T-helper 2 cell (primary cell): ENCODE measurements at places on chromosomes 3 and 15.

DNA sequence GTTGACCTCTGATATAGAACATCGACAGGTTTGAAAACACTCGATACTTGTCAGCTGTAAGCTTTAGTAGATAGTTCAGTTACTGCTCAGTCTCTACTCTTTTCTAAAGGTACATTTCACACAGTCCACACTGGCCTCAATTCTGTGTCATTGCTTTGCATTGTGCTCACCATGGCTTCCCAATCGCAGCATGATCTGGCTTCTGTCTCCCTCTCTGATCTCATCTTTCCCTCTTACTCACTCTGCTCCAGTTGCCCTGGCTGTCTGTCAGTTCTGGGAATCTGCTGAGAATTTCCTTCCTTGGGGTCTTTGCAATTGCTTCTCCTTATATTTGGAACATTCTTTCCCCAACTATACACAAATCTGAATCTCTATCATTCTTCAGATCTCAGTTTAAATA, 80.6 kb downstream of the GTF2E1 start:
- no peak for DNase-seq

GRCh38 chr15:51380999-51381806, 39.7 kb downstream of the GLDN start:
- no peak for DNase-seq

GRCh38 chr3:150275941-150276340, 132.2 kb upstream of the TSC22D2 start:
- no peak for DNase-seq

DNA sequence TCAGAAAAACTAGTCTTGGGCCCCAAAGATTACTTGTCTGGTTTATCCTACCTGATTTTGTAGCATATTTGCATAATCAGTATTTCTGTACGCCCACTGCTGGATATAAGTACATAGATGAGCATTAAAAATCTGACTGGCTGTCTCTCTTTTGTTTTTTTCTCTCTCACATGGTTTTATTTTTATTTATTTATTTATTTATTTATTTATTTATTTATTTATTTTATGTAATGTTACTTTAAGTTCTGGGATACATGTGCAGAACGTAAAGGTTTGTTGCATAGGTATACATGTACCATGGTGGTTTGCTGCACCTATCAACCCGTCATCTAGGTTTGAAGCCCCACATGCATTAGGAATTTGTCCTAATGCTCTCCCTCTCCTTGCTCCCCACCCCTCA, 31.9 kb downstream of the C2CD4B start:
- DNase-seq: no peak

GRCh38 chr3:169939751-169940150, 26.9 kb upstream of the SEC62 start:
- no peak for DNase-seq

GRCh38 chr3:100602506-100603444, 6.6 kb upstream of the ADGRG7 start:
- no peak for DNase-seq

GRCh38 chr15:91528801-91529200, 324.7 kb upstream of the SLCO3A1 start:
- no peak for DNase-seq

- DNase-seq: no peak
Measured at GRCh38 chr3:101870138-101870537, 20.8 kb downstream of the NFKBIZ start.

GRCh38 chr15:22949074-22949547, 31.1 kb downstream of the CYFIP1 start:
- no peak for DNase-seq

- DNase-seq: no peak
Measured at GRCh38 chr3:139173372-139174108, 128.8 kb upstream of the PRR23C start.

DNA sequence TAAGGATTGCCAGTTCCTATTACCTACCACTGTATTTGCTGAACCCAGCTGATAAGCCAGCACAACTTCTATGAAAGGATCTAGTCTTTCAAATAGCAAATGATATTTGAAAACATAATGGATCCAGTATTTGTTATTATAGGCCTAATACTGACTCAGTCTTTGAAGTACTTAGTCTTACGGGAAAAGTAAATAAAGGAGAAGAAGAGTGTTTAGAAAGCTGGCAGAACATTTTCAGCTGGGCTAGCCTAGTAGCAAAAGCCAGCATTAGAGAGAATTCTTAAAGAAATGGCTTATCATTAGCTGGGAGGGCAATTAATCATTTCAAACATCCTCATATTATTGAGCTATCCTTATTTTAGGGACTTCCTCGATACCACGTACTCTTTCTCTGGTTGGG, 101.4 kb upstream of the GOLIM4 start:
- no peak for DNase-seq

- DNase-seq: no peak
Measured at GRCh38 chr15:53786401-53786800, 26.9 kb upstream of the WDR72 start.

DNA sequence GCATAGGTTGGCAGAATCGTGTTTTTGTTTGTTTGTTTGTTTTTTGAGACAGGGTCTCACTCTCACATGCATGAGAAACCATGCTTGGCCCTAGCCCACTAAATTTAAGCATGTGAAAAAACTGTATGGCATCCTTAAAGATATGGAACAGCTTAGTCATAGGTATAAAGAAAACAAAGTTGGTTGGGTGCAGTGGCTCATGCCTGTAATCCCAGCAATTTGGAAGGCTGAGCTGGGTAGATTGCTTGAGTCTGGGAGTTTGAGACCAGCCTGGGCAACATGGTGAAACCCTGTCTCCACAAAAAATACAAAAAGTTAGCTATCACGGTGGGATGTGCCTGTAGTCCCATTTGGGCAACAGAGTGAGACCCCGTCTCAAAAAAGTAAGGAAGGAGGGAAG, 25.2 kb downstream of the EXD1 start:
- no peak for DNase-seq

DNA sequence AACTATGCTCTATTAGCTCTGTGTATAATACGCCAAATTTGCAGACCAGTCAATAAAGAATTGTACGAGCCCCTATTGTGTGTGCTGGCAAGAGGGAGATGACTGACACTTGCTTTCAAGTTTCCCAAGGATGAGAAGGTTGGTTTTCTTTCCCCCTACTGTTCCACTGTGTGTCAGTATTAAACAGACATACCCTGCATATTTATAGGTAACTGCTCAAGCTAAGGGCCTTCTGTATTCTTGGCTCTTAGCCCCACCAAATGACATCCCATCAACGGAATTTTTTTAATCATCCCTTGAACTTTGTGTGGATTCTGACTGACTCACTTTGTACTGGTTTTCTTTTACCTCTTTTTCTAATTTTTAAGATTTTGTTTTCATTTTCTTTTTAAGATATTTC, 60.6 kb upstream of the GYG1 start:
- no peak for DNase-seq

GRCh38 chr3:61562042-61562720, 810 bp downstream of the PTPRG start:
- no peak for DNase-seq

DNA sequence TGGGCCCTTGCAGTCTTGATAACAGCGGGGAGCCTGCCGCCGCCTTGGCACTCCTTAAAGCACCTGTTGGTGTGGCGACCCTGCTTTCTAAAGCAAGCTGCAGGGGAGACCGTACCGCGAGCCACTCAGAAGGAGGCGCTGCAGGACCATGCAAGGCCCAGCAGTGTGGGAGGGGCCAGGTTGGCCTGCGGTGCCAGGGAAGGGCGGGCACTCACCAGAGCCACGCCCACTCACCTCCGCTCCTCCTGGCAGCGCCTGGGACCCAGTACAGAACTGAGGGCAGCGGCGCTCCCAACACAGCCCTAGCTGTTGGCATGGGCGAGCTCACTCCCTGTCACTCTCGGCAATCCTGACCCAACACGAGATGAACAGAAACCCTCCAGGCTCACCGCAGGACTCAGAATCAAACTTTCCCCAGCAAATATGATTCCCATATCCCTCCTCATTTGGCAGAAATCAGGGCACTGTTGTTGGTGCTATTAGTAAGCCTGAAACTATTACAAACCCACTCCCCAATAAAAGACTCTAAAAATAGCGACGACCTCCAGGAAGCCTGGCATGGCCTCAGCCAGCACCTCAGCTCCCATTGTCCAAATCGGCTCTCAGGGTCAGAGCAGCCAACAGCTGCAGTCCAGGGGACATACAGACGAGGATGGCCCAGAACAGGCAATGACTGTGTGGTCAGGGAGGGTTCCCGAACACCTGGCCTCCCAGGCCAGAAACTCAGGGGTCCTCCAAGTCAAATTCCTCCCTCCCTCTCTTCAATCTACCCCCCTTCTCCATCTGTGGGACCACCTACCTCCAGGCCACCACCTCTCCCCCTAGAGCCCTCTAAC, 77.2 kb downstream of the TBC1D2B start:
- peak; percentile 76 for DNase-seq

GRCh38 chr3:193132241-193132640, 108.8 kb upstream of the PLAAT1 start:
- no peak for DNase-seq

DNA sequence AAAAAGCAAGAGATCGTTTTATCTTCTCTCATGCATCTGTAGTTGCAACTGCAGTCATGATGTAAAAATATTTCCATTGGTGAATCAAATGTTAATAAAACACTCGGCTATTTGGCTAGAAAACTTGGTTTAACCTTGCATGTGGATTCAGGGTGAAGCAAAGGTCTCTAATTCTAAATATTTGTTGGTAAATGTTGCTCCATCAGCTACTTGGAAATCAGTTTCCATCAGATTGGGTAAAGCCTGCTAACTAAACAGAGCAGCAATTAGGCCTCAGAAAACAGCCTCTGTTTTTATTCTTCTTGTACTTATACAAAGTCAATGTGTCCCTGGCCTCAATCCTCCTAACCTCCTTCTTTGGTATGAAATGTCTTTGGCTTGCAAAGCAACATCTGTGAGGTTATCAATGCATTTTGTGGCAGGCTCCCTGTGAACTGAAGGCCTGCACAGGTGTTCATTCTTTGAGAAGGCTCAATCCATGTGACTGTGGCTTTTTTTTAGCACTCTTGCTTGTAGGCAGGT, 312.3 kb downstream of the WDR72 start:
- no peak for DNase-seq

- DNase-seq: no peak
Measured at GRCh38 chr3:188185717-188186251, 31.8 kb downstream of the LPP start.

- DNase-seq: no peak
Measured at GRCh38 chr3:157261000-157261399, 101.1 kb upstream of the CCNL1 start.

DNA sequence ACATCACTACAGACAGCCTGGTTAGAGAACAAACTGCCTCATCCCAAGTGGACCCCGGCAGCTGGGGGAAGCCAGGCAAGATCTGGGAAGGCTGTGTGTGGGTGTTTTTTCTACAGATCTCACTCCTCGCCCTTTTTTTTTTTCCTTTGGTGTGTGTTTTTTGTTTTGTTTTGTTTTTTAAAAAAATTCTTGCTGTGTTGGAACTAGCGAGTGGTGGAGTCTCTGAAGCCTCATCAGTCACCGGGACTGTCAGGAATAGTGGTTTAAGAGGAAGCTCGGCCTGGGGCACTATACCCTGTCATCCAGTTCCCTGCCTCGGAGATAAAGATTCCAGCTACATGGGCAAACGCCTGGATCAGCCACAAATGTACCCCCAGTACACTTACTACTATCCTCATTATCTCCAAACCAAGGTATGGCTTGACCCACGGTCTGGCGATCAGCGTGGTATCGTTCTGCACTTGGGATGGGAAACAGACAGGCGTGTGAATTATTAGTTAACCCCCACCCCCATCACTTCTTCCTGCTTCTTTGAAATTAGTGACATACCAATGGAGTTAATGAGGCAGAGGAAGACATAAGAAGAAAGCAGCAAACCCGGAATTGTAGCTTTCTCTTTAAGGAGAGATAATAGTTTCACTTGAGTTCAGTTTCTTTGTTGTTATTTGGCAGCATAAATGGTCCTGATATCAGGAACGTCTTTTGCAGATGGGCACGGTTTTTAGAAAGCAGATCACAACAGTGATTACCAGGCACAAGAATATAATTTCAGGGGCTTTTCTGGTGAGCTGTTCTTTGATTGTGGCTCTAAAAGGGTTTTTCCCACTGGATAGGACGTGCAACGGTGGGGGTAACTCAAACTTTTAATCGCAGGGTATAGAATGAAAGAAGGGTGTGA, 722 bp downstream of the RBMS3 start:
- no peak for DNase-seq

DNA sequence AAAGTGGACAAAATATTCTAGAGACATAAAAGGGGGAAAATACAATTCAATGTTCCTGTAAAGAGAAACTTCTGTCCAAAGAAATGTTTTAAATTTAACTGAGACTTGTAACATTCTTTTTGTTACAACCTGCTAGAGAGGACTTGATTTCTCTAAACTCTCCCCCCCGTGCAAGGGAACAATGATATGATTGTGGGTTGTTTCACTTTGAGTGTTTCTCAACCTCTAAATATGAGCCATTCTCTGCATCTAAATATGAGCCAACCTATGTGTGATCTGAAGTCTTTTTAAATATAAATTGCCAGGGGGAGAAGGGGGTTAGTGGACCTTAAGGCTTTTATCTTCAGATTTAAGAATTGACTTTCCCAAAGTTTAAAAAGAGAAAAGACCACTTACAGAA, 14.6 kb downstream of the ZNF860 start:
- DNase-seq: no peak

GRCh38 chr3:139286825-139287224, 57.0 kb upstream of the MRPS22 start:
- DNase-seq: no peak

DNA sequence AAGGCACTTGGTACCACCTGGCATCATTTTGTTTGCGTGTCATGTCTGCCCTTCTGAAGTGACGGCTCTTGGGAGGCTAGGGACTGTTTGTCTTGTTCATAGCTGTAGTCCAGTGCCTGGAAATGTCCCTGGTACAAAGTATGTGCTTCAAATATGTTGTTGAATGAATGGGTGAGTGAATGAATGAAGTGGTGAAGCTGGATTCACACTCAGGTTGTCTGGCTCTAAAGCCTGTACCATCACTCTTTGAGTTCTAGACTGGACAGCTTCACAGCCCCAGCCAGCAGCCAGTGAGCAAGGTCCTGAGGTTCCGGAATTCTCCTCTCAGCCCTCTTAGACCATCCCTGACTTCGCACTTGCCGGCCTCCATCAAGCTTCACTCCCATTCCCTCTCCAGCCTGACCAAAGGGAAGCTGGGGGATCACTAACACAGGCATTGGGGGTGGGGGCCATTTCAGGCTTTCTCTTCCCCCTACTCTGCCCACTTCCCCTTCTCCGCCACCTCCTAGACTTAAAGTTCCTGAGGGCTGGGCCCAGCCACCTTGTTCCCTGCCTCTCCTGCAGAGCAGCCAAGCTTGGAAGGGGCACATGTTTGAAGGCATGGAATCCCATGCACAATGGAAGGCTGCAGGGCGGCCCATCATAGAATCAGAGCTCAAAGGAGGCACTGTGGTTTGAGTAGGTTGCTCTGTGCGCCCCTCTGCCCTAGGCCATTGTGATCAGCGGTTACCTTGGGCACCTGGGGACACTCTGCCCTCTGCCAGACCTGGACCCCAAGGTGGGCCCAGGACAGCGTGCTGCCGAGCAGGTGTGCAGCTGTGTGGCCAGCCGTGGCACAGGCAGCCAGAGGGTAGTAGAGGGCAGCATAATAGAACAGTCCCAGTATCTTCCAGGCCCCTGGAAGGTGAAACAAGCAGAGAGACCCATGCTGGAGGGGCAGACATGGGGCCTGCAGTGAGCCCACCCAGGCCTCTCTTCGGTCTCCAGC, 7.7 kb downstream of the STRA6 start:
- no peak for DNase-seq
